Upper lobe of left lung (tissue), 6 donors: ENCODE measurements at places on chromosomes 1 and 21. TPM values are rescaled to one million over a fixed set of nuclear protein-coding genes. Genes with fewer than 3 reads are reported as not detected.
A peak's percentile ranks its signal among the peaks of the same experiment; 100 is the strongest.

- H3K4me1 ChIP-seq: peaks cover 65% of the 10 kb centered on the region
- H3K27me3 ChIP-seq: no peaks in the 10 kb centered on the region
- no peaks in the 10 kb centered on the region for H3K36me3 ChIP-seq
- no peak overlapping the region for H3K4me3 ChIP-seq
- no peak for DNase-seq
- H3K27ac ChIP-seq: peak overlapping the region; percentile 20
Measured at GRCh38 chr21:37454869-37455503, 88.4 kb downstream of the DYRK1A start.

DNA sequence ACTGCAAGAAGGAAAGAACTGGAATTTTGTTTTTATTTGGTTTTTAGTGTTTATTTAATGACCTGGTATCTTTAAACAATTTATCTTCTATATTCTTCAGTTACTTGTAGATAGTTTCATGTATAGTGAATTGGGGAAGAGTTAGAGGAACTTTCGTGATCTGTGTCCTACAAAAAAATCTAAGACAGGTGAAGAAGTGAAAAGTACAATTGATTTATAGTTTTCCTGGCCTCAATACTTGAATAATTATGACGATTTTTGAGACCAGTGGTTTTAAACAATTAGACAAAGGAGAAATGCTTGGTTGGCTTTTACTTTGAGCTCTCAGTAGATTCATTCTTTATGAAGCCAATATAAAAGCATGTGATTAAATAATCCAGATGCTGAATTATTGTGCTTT is 7.5 kb downstream of the MIER1 start:
- H3K27me3 ChIP-seq: no peaks in the 10 kb centered on the region
- peaks cover 32% of the 10 kb centered on the region for H3K4me1 ChIP-seq
- DNase-seq: no peak
- H3K4me3 ChIP-seq: no peak overlapping the region

- peaks cover 16% of the 10 kb centered on the region for H3K4me1 ChIP-seq
- no peaks in the 10 kb centered on the region for H3K36me3 ChIP-seq
- H3K27ac ChIP-seq: no peak overlapping the region
Measured at GRCh38 chr1:159170639-159171038, 776 bp upstream of the CADM3 start.

- peaks cover 7% of the 10 kb centered on the region for H3K4me1 ChIP-seq
- no peak overlapping the region for H3K27ac ChIP-seq
- H3K36me3 ChIP-seq: no peaks in the 10 kb centered on the region
- no peaks in the 10 kb centered on the region for H3K27me3 ChIP-seq
- DNase-seq: no peak
- no peak overlapping the region for H3K4me3 ChIP-seq
Measured at GRCh38 chr1:53011175-53011574, 50.8 kb upstream of the PODN start.

DNA sequence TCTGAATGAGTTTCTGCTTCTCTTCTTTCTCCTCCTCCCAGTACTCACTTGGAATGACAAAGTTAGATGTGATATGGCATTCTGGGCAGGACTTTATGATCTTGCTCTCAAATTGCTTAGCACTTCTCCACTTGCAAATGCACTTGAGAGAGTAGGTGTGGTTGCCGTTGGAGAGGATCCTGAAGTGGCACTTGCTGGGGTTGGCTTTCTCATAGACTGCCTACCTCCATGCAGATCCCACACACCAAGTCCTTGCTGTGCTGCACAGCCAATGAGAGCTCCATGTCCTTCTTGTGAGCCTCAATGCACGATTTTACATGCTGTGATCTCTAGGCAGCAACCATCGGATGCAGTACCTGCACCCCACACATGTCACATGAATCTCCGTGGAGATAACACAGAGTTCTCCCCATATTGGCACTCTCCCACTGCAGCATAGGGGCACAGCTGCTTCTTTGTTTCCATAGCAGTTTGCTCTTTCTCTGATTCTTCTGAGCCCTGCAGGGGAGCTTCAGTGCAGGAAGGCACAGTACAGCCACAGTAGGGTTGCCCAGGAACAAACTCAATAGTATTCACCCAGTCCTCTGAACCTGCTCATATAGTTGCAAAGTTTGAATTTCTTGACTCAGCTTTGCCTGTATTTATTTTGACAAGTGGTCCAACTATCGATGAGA is 45.2 kb downstream of the ZNF691 start:
- H3K4me3 ChIP-seq: no peak overlapping the region
- H3K27me3 ChIP-seq: no peaks in the 10 kb centered on the region
- H3K36me3 ChIP-seq: no peaks in the 10 kb centered on the region
- DNase-seq: no peak
- no peaks in the 10 kb centered on the region for H3K4me1 ChIP-seq
- no peak overlapping the region for H3K27ac ChIP-seq

SMCP gene
- total RNA-seq: not detected

RXRG gene
- total RNA-seq: 4.1 TPM
